ENCODE measurements at places on chromosomes 3 and 15.

GRCh38 chr3:117939425-117940027, 1095.1 kb downstream of the IGSF11 start:
- DNase-seq: no peak

DNA sequence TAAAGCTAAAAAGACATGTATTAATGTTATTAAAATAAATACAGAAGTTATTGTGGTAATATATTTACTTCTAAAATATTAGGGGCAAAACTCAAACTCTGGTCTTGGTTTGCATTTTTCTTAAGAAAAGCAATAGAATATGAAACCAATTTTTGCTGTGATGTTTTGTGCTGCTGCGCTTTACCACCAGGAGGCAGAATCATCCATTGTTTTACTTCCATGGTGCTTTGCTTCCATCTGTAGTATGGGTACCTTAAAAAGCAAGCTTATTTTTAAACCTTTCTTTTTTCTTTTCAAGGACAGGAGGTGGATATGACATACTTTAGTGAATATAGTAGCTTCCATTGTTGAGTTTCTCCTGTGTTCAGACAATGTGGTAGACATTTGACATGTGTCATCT, 46.6 kb upstream of the MRPL3 start:
- no peak for DNase-seq

DNA sequence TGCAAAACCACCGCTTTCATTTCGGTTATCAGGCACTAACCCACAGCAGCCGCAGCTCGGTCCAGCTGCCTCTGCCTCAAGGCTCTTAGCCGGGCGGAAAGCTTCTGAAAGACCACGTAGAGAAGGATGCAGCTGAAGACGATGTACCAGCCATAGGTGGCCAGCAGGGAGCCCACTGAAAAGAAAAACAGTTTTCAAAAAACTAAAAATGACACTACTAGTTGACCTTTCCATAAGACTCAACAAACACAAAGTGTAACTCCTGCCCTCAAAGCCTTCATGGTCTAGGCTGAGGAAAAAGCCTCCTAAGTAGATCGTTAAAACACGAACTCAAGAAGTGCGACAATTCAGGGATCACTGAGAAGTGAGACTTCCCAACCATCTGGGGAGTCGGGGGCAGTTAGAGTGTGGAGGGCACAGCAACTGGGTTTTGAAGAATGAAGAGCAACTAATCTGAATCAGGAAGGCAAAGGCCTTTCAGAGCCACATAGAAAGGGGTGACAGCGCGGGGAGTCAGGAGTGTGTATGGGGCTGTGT, 716 bp downstream of the SELENOS start:
- DNase-seq: no peak

GRCh38 chr15:52028431-52029093, 9.5 kb downstream of the MAPK6 start:
- no peak for DNase-seq

DNA sequence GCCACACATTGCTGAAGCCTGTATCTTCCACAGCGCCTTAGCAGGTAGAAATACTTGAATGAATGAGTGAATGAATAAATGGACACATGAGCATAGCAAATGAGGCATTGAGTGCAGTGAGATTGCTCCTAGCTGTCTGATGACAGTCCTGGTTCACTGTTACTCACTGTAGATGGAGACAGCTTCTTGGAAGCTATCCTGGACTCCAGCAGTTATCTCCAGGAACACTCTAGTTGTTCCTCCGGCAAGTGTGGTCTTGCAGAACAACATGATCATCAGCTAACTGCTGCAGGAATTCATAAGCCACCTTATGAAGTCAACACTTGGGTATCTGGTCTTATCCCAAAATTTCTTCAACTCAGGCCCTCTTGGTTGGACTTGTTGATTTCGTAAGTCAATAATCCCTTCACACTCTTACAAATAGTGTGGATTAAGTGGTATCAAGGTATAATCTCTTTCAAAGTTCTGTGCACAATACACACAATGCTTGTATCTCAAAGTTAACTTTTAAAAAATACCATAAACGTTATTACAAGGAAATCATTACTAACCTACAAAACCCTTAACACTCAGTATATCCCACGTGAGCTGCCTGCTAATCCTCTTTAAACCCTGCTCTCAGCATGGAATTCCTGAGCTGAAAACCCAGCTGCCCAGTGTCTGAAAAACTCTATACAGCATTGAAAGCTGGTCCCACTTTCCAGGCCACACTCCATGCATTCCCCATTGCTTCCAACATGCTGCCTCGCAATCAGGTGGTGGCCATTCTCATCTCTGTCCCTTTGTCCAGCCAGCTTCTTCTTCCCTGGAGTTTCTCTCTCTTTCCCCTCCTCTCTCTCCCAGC, 14.4 kb upstream of the ZBTB38 start:
- DNase-seq: no peak

- no peak for DNase-seq
These were observed 754.6 kb downstream of the AGBL1 start for GRCh38 chr15:86834115-86834863.

DNA sequence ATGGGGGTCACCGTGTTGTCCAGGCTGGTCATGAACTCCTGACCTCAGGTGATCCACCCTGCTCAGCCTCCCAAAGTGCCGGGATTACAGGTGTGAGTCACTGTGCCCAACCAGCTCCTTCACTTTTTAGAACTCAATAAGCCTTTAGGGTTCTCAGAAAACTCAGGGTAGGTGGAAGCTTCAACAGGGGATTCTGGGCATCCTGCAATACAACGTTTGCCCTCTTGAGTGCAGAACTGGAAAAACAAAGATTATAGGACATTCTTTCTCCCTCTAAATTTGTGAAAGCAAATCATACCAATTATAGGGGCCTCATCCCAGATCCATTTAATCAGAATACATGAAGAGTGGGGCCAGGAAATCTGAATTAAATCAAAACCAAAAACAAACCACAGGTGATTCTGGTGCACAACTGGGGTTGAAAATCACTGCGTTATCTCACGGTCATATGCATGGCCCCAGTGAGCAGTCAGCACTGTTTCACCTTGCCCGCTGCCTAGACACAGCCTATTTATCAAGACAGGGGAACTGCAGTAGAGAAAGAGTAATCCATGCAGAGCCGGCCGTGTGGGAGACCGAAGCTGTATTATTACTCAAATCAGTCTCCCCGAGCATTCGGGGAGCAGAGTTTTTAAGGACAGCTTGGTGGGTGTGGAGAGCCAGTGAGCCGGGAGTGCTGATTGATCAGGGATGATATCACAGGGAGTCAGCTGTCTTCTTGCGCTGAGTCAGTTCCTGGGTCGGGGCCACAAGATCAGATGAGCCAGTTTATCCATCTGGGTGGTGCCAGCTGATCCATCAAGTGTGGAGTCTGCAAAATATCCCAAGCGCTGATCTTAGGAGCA, 58.4 kb downstream of the TMEM44 start:
- DNase-seq: no peak

DNA sequence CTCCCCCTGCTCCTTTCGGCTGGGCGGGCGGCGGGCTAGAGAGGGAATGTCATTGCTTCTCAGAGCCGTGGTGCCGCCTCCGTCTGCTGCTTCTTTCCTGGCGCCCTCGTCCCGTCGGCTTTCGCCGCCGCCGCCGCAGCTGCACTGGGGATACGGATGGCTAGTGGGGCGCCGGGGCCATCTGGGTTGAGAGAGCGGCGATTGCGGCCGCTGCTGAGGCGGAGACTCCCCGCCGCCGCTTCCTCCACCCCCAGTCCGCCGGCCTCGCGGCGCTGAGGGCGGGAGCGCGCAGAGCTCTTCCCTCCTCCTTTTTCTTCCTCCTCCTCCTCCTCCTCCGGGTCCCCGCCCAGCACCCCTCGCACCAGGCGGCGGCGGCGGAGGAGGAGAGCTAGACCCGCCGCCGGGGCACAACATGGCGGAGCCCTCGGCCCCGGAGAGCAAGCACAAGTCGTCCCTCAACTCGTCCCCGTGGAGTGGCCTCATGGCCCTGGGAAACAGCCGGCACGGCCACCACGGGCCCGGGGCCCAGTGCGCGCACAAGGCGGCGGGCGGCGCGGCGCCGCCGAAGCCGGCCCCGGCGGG, at the start of gene STT3B:
Gene STT3B, plus strand, starts transcription at position 339 of the 582 bp plus-strand sequence. Its CDS starts 74 bp downstream, at position 413.
- DNase-seq: peak; percentile 60

DNA sequence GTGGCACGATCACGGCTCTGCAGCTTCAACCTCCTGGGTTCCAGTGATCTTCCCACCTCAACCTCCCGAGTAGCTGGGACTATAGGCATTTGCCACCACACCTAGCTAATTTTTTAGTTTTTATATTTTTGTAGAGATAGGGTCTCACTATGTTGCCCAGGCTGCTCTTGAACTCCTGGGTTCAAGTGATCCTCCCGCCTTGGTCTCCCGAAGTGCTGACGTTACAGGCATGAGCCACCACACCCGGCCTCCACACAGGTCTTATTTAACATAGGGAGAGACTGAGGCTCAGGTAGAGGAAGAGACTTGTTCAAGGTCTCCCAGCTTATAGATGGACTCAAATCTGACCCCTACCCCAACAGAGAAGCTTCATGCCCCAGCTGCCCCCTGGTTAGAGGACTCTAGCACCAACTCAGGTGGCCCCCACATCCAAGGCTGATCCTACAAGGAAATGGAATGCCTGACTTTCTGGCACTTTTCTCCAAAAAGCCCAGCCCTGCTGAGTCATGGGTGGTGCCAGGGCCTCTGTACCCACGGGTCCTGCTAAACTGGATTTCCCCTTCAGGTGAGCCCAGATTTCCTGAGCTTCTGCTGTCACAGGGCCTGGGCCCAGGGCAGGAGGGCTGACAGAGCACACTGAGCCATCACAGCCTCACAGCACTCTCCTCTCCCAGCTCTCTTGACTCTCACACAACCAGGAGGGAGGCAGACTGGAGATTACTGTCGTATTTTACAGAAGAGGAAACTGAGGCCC, 5.6 kb downstream of the TMEM40 start:
- DNase-seq: no peak

DNA sequence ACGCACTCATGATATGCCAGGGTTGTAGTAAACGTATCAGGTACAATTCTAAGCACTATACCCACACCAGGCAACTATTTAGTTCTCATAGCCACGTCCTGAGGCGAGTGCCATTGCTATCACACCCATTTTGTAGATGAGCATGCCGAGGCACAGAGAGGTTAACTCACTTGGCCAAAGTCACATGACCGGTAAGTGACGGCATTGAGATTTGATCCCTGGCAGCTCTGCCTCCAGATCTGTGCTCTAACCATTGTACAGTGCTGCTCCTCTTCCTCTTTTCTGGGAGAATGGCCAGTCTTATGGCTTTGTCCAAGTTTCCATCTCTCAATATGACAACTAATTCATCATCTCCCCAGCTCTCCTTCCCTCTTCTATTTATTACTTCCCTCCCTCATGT, 18.9 kb upstream of the ATP2B2 start:
- no peak for DNase-seq

DNA sequence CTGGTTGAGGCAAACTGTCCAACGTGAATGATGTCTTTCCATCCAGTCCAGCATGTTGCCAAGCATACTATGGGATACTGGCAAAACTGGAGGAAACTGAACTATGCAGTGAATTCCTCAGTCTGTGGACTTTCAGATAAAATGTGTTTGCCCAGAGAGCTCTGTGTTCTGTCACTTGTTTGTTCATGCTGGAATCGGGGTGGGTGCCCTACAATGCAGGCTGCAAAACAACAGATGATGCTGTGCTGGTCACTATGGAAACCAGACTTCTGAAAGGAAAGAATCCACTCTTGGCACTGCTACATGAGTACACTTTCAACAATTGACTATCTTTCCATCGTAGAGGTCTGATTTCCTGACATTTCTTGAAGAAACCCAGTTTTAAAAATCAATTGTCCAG, 272.5 kb upstream of the ARHGEF26 start:
- no peak for DNase-seq

DNA sequence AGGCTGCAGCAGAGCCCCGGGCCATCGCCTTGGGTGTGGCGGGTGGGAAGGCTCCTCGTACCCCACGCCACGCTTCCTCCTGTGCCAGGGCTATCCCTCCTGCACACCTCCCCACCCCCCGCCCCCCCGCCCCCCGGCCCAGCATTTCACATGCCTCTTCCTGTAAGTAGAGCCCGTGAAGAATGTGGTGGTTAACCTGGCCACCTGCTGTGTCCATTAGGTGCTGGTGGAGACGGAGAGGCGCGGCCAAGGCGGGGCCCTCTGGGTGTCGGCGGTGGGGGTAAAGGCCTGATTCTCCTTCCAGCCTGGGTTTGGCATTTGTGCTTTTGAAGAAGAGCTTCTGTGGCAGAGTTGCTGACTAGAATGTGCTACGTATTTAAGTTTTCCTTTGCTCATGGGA, 127.8 kb downstream of the CHDH start:
- no peak for DNase-seq

DNA sequence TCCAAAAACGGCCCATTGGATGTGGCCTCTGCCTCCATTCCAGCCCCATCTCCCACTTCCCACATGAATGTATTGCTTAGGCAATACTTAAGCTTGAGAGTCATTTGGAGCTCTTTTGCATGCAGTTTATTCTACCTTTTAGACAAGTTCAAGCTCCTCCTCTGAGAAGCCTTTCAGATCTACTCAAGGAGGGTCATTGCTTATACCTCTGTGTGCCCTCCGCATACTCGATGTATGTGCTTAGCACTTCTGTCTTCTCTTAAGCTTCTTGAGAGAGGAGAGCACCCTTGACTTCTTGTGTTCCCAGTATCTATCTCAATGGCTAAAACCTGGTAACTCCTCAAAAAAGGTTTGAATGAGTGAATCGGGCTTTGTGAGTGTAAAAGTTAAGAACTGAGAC, 6.6 kb upstream of the UBE3A start:
- DNase-seq: no peak

GRCh38 chr15:84572231-84572630, 28.6 kb upstream of the ZSCAN2 start:
- no peak for DNase-seq

GRCh38 chr15:89621547-89621946, 33.7 kb downstream of the KIF7 start:
- DNase-seq: no peak

DNA sequence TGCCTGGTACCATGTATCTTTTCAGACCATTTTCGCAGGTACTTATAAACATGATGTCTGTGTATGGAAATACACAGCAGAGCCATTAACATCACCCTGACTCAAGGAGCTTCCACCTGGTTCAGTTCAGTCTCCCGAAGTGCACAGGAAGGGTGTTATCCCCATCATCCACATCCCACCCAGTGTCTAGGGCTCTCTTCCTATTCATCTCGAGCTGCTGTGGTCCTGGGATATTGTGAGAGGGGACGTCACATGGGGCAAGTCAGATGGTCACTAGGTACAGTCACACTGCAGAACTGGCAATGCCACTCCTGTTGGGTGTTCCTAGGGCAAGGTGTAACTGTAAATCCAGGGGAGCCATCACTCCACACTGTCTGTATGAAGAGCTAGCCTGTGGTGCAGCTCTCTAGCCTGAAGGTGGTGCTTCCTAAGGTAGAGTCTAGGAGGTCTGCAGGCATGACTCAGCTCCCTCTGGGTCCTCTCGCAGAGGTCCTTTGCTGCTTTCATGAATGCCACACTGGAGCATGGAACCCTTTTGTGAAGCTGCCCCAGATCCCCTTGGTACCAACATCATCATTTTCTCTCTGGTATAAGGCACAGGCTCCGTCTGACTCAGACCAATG, 13.9 kb downstream of the ISLR2 start:
- no peak for DNase-seq

GRCh38 chr15:68295014-68295805, 17.7 kb downstream of the FEM1B start:
- DNase-seq: no peak

Data from stimulated activated CD4-positive, alpha-beta T cell treated with anti-CD3 and anti-CD28 coated beads, Interleukin-1b, Interleukin-23, amount 100 ng/mL, for 1 hour (primary cell).